NCI-H446 treated with DMSO at 0.1 percent for 48 hours (cell line): ENCODE measurements at places on chromosomes 3 and 15.

GRCh38 chr15:66981771-66982170 lies 83.6 kb upstream of the SMAD3 start:
- no peak for DNase-seq

DNA sequence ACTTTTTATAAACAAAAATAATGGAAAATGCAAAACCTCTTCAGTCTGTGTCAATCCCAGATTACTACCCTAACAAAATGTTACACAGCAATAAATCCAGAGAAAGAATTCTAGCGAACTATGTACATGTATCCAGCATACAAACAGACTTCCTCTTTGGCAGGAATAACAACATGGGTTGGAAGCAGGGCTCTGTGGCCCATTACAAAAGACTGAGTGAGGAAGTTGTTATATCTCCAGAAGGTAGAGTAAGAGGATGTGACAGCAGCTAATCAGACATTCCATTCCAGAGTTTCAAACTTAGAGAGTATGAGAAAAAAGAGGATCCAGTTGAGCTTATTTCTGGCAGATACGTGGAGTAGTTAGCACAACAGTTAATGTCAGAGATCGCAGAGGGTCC lies 294.0 kb upstream of the PLSCR5 start:
- no peak for DNase-seq

DNA sequence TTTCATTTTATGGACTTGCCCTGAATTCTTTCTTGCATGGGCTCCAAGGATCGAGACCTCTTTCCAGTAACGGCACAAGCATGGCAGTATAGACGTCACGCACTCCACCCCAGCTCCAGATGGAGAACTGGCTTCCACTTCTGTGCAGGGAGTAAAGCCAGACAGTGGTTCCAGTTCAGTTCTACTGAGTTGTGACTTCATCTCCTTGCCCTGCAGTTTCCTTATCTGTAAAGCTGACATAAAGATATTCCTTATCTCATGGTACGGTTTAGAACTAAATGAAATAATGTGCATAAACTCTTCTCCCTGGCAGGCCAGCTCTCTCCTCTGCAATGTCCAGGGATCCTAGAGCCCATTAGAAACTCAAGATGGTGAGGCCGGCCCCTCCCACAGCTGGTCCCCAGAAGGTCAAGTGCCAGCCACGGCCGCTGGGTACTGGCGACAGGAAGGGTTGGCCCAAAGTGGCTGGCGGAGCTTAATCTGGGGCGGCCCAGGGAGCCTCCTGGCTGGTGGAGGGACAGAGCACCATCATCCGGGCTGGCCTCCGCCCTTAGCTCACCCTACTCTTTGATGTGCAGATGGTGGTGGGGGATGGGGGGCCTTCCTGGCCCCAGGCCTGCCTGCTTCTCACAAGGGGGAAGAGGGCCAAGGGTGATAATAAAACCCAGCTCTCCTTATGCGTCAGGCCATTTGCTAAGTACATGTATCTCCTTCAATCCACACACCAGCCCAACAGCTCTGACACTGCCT lies 7.2 kb downstream of the MESP2 start:
- peak; percentile 4 for DNase-seq

DNA sequence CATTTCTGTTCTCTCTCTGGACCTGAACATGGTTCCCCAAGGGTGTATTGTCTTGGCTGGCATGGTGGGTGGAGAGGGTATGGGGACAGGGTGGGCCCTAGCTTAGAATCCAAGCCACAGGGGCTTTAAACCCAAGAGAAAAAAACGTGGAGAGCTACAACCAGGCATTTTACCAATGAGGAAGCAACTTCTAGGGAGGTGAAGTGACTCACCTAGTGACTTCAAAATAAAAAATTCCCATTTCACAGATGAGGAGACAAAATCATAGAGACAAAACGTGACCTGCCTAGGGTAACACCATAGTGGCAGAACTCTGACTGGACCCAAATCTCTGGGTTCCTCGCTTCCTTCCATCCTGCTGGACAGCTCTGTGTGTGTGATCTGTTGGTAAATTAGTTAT lies 216.8 kb downstream of the RPLP1 start:
- no peak for DNase-seq

DNA sequence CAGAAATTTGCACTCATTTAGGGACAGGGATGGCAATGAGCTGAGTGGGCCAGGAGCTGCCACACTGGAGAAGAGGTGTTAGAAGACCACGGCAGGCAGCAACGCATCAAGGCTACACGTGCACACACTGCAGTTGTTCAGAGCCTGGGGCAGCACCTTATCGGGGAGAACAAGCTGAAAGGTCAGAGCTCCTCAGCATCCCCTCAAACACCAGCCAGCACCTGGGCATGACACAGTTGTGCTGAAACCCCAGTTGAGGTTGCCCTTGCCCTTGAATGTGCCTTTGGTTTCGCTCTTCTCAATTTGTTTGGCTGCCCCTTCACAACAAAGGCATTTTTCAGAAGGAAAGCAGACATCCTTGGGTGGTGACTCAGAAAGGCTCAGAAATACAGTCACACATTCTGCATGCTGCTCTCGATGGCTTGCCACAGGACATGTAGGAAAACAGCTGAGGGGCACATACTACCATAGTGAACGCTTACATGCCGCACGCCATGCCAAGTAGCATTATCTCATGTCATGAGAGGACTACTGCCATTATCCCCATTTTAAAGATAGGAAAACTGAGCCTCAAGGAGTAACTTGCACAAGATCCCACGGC lies 57.6 kb downstream of the ST8SIA2 start:
- no peak for DNase-seq

DNA sequence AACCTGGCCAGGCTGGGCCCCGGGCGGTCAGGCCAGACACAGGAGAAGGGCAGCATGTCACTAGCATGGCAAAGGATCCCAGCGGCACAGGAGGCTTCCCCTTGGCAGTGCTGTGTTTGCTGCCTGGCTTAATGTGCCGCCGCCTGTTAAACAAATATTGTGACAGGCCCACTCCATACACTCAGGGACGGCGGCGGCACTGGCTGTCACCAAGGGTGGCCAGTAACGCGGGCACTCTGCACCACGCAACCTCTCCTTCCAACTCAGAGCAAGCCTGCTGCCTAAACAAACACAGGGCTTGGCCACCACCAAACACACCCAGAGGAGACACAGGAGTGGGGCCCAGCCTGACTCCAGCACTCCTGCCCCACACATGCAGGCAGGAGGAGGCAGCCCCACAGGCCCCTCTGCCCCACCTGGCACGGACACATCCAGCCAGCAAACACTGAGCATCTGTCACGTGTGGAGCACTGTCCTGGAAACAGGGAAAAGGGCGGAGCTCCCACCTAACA lies 48.0 kb downstream of the TPRA1 start:
- no peak for DNase-seq

DNA sequence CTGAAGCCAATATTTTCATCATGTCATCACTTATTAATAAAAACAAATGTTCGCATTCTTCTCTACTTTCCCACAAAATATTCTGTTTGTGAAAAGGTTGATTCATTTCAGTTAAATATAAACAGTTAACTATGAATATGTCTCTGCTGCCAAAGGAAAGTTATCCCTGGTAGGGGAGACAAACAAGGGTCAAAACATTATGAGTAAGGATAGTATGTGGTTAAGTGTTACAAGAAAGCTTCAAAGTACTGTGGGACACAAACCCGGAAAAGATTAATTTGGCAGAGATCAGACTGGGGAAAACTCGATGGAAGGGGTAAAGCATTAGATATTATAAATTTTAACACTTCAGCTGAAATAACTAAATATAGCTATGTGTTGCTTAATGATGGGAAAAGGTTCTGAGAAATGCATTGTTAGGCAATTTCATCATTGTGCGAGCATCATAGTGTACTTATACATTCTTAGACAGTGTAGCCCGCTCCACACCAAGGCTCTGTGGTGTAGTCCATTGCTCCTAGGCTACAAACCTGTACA lies 436.5 kb upstream of the TBL1XR1 start:
- no peak for DNase-seq

DNA sequence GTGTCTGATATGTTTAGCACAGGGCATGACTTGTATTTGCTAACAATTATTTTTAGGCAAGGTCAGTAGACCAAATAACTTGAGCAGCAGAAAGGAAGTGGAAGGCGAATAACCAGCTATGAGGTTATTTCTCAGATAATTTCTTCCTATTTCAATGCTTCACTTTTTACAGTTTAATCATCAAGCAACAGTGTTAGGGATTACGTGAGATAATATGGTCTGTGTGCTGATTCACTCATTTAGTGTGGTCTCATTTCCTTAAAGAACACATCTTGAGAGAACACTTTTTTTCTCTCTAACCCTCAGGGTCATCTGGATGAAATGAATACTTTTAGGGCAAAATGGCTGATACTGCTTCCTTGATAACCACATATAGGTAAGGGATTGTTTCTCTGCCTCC lies 126.0 kb upstream of the CCNL1 start:
- no peak for DNase-seq

- no peak for DNase-seq
Measured at GRCh38 chr3:71444028-71444860, 139.3 kb downstream of the FOXP1 start.

- no peak for DNase-seq
Measured at GRCh38 chr3:30951826-30952225, 57.4 kb upstream of the GADL1 start.

GRCh38 chr3:69944931-69945493 lies 54.5 kb upstream of the SAMMSON start:
- DNase-seq = no peak

GRCh38 chr3:84978843-84979242 lies 20.1 kb downstream of the CADM2 start:
- DNase-seq = no peak

DNA sequence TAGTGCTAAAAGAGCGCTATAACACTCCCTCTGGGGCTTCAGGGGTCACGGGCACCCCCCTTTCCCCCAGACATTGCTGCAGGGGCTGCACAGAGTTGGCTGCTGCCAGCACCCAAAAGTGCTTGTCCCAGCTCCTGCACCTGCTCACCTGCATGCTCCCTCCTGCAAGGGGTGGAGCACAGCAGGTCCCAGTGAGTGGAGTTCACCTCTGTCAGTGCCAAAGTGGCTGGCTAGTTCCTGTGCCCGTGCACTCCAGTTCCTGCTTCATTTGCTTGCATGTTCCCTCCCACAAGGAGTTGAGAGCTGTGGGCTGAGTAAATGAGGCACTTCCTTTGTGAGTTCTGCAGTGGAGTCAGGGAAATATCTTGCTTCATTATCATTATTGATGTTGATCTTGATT lies 476.9 kb downstream of the SQOR start:
- no peak for DNase-seq

GRCh38 chr15:53461677-53462076 lies 297.8 kb downstream of the WDR72 start:
- no peak for DNase-seq

- no peak for DNase-seq
Measured at GRCh38 chr15:90000186-90001001, 730 bp upstream of the ZNF710 start.

- DNase-seq = no peak
Measured at GRCh38 chr3:43995547-43996378, 245.9 kb upstream of the TOPAZ1 start.

DNA sequence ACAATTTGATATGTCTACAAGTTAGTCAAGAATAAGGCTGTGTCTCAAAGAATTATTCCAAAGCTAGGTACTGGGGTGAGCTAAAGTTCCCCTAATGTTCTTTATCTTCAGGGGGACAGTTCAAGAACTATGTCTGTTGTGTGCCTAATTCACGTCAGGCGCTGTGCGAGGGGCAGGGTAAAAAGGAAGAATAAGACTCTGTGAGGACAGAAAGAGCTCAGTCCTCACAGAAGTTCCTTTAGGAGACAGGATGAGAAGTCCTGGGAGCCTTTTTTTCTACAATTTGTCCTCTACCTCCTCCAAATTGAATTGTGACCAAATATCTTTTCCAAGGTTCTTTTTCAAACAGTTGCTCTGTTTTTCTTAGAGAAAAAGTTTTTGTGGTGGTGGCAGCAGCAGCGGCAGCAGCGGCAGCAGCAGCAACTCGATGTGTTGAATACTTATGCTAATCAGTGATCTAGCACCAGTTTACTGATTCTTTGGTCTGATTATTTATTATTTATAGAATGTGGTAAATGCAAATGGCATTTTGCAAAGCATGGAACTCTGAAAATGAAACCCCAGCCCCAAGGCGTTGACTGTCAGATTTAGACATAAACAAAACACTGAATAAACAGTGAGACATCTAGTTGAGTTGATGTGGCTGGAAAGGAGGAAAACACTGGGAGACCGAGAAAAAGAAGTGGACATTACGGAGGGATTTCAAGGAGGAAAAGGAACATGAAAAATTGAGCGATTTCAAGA lies 88.6 kb downstream of the GTPBP8 start:
- no peak for DNase-seq

DNA sequence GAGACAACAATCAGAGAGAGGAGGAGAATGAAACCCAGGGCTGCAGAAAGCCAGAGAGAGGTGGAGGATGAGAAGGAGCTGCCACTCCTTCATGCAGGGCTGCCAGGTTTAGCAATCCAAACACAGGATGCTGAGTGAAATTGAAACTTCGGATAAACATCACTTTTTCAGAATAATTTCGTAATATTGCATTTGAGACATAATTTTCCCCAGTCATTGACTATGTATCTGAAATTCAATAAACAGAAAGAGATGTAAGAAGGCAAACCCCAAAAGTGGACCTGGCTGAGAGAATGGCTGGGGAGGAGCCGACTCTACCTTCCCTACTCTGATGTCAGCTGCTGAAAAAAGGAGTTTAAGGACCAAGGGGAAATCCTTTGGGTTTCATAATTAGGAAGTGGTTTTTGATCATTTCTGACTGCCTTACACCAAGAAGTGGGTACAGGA lies 33.8 kb downstream of the SLC9A9 start:
- DNase-seq = no peak

DNA sequence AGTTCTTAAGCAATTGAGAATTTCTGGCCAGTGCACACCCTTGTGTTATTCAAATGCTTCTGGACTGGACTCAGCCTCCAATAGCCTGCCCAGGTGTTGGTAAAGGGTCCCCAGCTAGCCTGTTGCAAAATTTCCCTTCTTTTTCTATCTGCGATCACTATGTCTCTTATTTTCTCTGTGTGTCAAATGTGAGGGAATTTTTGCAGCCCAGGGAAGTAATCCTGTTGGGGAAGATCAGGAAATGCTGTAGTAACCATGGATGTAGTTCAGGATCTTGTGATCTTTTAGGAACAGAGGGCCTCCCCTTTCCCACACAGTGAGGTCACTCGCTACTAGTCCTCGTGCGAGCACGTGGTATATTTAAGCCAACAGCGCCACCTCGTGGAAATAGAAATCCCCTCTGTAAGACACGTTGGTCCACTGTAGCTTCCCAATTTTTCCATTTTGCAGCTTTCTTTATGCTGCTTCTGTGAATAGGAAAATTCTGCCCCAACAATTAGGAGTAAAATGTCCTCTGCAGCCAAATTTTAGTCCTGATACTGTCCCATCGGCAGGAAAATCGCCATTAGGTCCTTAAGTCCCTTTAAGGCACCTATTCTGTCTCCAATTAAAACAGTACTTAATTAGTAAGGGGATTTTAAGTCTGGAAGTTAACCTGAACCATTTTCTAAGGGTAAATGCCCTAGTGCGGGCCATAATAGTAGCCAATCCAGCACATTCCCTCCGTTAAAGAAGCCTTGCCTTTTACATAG lies 4.0 kb upstream of the SMCO1 start:
- peak; percentile 61 for DNase-seq

DNA sequence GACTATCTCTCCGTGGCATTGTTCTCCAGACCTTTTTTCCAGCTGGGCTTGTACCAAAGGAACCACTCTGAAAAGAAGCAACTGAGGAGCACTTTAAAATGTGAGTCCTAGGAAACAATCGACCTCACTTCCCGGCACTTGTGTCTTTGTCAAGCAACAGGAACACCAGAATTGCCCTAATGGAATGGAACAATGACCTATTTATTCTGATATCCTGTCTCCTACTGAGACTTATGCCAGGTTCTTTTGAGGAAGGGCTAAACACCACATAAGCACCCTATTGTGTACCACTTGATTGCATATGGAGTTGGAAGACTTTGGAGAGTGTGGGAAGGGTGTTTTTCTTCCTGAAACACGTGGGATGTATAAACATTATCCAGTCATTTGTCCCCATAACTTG lies 56.8 kb upstream of the TGFBR2 start:
- DNase-seq = no peak
